IPS DF 19.7 (cell line): ENCODE measurements at places on chromosomes 7 and 10.

DNA sequence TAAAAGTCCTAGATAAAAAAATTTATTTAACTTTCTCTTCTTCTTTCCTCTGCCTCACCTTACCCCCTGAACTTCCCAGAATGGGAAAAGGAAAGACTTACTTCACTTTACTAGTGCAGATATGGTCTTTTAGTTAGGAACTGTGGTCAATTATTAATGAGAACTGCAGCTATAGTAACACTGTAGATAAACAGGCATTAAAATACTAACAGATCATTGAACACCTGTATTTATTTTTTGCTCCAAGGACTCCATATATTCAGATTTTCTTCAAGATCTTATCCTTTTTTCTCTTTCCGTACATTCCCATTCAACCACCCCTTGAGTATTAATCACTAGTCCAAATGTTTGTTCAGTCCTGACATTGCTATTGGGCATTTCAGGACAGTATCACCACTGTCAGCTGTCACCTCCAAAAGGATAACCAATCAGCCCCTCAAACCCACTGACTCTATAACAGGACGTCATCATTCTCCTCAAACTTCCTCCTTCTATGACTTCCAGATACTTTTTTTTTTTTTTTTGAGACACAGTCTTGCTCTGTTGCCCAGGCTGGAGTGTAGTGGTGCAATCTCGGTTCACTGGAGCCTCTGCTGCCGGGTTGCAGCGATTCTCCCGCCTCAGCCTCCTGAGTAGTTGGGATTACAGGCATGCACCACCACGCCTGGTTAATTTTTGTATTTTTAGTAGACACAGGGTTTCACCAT is 4.2 kb downstream of the CPVL start:
- no peak for DNase-seq

DNA sequence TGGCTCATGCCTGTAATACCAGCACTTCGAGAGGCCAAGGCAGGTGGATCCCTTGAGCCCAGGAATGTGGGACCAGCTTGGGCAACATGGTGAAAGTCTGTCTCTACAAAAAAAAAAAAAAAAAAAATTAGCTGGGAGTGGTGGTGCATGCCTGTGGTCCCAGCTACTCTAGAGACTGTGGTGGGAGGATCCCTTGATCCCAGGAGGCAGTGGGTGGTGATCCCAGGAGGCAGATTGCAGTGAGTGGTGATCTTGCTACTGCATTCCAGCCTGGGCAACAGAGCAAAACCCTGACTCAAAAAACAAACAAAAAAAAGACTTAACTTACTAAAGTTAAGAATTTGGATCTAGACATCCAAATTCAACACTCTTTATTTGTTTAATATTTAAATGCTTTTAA is 10.2 kb upstream of the ADO start:
- DNase-seq = no peak

- no peak for DNase-seq
Observed at GRCh38 chr10:97825020-97825760, 24.5 kb upstream of the GOLGA7B start.

- DNase-seq = no peak
Observed at GRCh38 chr10:125103466-125103865, 56.9 kb downstream of the CTBP2 start.

DNA sequence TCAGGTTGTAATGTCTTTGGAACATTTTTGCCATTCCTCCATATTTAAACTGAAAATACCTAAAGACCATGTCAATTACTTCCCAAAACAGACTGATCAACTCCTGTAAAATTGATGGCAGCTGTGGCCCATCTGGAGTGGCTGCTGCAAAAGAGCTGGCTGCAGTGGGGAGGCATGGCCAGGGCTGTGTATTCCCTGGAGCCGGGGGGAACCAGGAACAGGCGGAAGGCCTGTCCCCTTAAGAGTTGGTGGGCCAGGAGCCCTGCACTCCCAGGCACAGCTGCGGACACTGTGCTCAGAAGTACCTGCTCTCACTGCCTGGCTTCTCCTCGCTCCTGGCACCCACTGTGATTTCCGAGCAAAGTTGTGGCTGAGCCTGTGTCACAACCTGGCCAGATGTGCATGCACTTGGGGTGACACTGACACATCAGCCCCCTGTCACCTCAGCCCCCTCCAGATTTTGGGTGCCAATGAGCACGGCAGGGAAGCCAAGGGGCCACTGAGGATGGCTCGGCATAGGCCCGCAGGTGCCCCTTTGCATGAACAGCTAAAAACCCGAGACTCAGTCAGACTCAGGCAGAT is 116.1 kb downstream of the DGKB start:
- no peak for DNase-seq

DNA sequence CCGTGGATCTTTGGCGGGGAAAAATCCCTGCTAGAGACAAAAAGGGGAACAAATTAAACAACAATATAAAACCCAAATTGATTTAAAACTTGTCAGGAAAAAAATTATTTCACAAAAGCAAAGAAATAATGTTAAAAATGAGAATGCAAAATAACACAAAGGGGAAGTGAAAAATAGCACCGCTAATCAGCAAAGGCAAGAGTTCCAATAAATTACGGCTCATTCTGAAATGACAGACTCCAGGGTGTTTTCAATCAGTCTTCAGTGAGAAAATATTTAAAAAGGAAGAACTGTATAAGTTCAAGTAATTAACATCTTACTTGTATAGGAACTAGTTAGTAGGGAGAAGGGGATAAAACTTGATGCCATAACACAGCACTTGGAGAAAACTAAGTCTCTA is 336.8 kb downstream of the LRRTM3 start:
- DNase-seq = no peak

- peak; percentile 85 for DNase-seq
Observed at GRCh38 chr7:106009503-106010226, 46.6 kb downstream of the CDHR3 start.

DNA sequence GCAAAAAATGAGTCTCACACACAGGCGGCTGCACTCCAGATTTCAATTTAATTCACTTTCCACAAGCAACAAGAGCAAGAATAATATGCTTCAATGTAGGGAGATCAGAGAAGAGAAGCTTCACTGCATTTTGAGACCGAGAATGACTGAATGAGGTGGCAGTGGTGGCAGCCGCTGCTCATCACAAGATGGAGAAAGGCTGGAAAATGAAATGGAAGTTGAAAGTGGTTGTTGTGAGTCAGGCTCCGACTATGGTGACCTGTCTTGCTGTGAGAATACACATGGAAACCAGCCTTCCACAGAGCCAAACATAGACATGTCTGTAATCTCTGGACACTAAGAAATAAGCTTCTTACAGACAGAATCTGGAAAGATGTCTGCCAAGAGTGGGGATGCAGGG is 499.6 kb upstream of the LRRN3 start:
- no peak for DNase-seq

DNA sequence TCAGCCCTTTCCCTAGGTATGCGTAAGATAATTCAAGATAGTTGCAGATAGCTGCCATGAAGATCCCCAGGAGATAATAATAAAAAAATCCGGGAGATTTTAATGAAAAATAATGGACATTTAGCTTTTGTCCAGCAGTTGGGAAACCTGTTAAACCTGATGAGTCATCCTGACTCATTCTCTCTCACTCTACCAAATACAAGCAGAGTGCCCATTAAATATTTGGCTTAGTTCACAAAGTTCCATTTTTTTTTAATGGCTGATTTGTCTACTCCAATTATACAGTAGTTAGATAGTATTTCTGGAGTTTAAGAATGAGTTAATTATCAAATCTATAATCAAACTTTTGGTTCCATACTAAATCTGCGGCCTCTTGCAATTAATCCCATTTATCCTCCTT is 2.1 kb upstream of the SHTN1 start:
- no peak for DNase-seq

DNA sequence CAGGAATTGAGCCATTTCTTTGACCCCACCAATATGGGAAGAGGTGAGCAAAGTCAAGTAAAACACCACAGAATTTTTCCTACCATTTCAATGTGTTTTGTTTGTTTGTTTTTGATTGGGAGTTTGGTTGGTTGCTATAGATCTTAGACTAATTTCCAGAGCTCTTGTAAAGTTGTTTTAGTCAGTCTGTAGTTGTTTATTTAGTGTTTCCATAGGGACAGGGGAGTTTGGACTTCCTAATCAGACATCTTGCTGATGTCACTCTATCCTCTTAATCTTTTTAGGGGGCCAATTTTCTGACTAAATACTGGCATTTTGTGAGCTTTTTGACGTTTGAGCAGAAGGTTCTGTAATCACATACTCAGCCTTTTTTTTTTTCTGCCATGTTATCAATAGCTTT is 266.9 kb downstream of the ABCA13 start:
- DNase-seq = no peak

DNA sequence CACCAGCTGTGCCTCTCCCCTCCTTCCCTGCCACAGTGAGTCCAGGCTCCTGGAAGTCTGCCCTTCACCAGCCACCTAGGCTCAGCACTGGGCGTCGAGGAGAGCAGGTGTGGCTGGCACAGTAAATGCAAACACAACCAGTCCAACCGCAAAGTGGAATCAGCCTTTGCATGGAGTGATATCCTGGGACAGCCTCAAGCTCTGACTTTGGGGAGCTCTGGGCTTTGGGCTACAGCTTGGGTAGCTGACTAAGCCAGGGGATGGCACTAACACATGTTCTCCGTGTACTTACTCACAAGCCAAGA is 312.4 kb downstream of the KCNMA1 start:
- DNase-seq = no peak

- no peak for DNase-seq
Observed at GRCh38 chr10:108436096-108436495, 1271.6 kb upstream of the SORCS1 start.

DNA sequence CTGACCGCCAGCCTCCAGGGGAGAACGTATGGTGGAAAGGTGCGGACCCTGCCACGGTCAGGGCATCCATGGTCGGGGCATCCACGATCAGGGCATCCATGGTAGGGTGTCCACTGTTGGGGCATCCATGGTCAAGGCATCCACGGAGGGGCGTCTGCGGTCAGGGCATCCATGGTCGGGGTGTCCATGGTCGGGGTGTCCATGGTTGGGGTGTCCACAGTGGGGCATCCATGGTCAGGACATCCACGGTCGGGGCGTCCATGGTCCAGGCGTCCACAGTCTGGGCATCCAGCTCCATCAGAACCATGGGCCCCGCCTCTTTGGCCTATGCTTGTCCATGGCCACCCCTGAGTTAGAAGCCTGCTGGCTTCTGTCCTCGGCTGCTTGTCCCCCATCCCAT is 148.1 kb downstream of the ADARB2 start:
- DNase-seq = no peak

DNA sequence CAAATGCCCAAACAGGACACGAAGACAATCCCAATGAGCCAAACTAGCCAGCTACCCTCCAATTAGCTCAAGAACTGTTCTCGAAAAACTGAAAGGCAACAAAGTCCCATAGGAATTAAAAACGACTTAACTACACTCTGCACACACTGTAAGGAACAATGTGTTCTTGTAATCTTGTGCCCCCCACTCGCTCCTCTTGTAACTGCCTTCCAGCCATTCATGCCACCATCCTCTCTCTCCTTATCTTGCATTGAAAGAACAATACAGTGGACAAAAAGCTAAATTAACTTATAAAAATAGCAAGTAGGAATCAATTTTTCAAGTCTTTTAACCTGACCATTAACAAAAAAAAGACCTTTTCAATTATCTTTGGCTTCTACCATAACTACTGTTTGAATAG is 2.9 kb downstream of the CYTH3 start:
- DNase-seq = no peak

DNA sequence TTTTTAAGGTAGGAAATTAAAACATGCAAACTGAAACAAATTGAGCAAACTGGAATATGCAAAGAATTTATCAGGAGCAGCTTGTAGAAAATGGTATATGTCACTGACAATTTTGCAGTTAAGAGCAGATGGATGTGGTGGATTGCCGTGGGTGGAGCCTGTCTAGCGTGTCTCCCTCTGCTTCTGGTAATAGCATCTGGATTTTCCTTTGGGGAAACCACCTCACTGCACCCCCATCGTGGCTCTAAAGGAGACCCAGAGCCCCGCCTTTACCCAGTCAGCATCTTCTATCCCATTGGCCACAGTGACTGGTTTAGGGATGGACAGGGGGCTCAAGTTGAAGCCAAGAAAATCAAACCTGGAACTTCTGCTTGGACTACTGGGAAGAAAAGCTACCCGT is 142.9 kb downstream of the SVIL start:
- DNase-seq = no peak

GRCh38 chr7:21868576-21868850 is 77.2 kb downstream of the CDCA7L start:
- no peak for DNase-seq

GRCh38 chr7:43584195-43584586 is 1.3 kb downstream of the STK17A start:
- DNase-seq = no peak

DNA sequence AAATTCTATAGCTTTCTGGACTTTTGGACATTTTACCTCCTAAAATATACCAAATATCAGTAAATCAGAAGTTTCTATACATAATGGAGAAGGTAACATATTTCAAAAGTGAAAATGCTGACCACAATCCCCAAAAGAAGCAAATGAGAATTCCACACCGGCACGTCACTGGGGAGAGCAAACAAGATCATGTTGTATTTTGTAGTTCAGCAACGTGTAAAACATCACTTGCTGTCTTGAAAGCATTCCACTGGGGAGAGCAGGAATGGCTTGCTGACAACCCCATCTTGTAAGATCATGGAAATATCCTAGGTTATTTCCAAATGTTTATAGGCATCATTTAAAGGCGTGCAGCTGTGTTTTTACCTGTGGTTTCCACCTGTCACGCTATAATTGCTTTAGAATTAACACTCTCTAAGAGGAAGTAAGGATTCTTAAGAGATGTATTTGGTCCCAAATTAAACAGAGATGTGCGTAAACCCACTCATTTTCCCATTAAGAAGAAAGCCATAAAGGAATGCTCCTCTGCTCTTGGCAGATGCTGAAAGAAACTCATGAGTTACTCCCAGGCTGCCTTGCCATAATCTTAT is 397.1 kb upstream of the POT1 start:
- DNase-seq = no peak

DNA sequence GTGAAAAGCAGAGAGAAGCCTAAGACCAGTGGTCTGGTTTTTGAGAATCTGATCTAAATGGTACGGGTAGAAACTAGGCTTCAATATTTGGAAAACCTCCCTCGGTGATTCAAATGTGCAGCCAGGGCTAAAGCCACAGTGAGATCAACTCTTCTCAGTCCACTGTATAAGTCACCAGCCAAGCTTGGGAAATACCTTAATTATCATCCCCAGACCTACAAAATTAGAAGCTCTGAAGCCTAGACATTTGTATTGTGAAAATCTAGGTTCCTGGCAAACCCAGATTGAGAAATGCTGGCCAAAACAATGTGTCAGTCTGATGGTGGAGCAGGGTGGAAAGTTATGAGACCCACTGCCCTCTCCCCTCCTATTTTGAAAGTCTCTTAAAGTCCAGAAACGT is 131.7 kb downstream of the DGKI start:
- no peak for DNase-seq

- DNase-seq = no peak
Observed at GRCh38 chr10:116470071-116470470, 42.4 kb downstream of the PNLIPRP3 start.
